A673 (cell line): ENCODE measurements at places on chromosomes 3 and 15. TPM values are rescaled to one million over a fixed set of nuclear protein-coding genes. Genes with fewer than 3 reads are reported as not detected.
A peak's percentile ranks its signal among the peaks of the same experiment; 100 is the strongest.

Gene SPINK8
- total RNA-seq = not detected in 2 replicates

- H3K36me3 ChIP-seq = no peaks in the 10 kb centered on the region
- peak; percentile 58 for DNase-seq
- no peaks in the 10 kb centered on the region for H3K27me3 ChIP-seq
- H3K27ac ChIP-seq = no peak overlapping the region
Observed at GRCh38 chr15:34109797-34110663, 8.1 kb downstream of the PGBD4 start.

DNA sequence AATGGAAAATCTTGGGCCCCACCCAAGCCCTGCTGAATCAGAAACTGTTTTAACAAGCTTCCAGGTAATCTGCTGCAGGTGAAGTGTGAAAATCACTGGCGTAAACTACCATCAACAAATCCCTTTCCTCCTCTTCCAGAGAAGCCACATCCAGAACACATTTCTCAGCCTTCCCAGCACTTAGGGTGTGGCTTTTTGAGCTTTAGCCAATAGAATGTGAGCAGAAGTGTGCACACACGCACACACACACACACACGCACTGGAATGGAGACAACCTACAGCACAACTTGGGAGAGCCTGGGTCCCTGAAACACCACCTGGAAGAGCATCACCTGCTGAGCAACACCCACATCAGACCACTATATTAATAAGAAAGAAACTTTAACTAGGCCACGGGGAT lies 98.6 kb downstream of the OSBPL10 start:
- no peak overlapping the region for H3K27ac ChIP-seq
- no peak overlapping the region for H3K4me3 ChIP-seq
- H3K27me3 ChIP-seq = no peaks in the 10 kb centered on the region
- no peaks in the 10 kb centered on the region for H3K4me1 ChIP-seq

DNA sequence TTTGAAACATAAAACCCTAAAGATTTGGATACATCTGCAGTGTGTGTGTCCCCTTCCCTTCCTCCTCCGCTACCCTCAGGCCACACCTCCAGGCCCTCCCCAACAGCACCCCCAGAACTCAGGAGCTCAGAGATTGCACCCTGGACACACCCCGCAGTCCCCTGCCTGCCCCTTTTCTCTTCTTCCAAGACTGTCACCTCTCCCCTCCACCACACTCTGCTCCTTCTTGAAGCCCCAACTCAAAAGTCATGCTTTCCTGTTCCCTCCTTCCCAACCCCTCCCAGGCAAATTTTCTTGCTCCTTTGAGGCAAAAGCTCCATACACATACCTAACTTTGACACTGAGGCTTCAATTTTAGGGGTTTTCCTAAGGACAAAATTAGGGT lies 285.7 kb upstream of the STT3B start:
- no peaks in the 10 kb centered on the region for H3K27me3 ChIP-seq
- no peak overlapping the region for H3K4me3 ChIP-seq
- DNase-seq = no peak
- H3K36me3 ChIP-seq = no peaks in the 10 kb centered on the region

Gene ADPRH
- 0.37 TPM in 2 replicates for total RNA-seq

Gene ROPN1
- not detected in 2 replicates for total RNA-seq

DNA sequence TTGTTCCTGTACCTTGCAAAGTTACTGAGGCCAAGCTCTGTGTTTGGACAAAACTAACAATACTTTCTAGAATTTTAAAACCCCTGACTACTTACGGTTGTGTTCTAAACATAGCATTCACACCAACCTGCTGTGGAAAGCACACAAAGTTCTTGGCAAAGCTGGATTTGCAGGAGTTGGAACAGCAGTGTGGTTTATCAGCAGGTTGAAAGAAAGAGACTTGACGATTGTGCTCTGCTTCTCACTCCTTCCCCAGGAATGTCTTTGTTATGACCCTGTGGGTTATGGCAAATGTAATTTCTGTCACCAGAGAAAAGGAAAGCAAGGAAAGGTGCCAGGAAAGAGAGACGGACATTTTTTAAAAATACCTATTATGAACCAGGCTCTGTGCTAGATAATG lies 165.5 kb upstream of the TGFBR2 start:
- H3K27me3 ChIP-seq = no peaks in the 10 kb centered on the region
- no peak for DNase-seq
- no peaks in the 10 kb centered on the region for H3K36me3 ChIP-seq
- H3K27ac ChIP-seq = no peak overlapping the region

DNA sequence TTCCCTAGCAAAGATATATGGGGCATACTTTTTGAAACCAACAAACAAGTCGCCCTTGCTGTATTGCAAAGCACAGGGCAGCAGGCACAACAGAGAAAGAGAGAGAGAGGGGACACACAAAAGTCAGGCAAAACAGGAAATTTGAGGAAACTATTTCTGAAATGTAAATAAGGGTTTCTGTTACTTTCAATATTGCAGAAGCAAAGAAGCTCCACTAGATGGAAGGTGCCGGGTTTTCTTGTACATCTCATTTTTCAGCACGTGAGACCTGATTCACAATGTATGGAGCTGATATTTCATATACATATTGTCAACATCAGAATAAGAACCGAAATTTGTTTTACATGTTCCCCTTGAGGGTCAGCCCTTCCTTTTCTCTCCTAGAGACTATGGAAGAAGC lies 127.4 kb downstream of the FOXP1 start:
- no peaks in the 10 kb centered on the region for H3K4me1 ChIP-seq
- no peak for DNase-seq
- H3K27me3 ChIP-seq = no peaks in the 10 kb centered on the region
- no peak overlapping the region for H3K4me3 ChIP-seq
- H3K36me3 ChIP-seq = no peaks in the 10 kb centered on the region
